Activated CD4-positive, CD25-positive, alpha-beta regulatory T cell treated with anti-CD3 and anti-CD28 coated beads, Interleukin-2, amount 50 U/mL, for 16 hours (primary cell): ENCODE measurements at places on chromosomes 16 and 17.
A peak's percentile ranks its signal among the peaks of the same experiment; 100 is the strongest.

GRCh38 chr16:69709456-69710084, 16.8 kb downstream of the NQO1 start:
- DNase-seq = no peak

- no peak for DNase-seq
These were observed 7.7 kb upstream of the SREBF1 start for GRCh38 chr17:17844500-17844899.

DNA sequence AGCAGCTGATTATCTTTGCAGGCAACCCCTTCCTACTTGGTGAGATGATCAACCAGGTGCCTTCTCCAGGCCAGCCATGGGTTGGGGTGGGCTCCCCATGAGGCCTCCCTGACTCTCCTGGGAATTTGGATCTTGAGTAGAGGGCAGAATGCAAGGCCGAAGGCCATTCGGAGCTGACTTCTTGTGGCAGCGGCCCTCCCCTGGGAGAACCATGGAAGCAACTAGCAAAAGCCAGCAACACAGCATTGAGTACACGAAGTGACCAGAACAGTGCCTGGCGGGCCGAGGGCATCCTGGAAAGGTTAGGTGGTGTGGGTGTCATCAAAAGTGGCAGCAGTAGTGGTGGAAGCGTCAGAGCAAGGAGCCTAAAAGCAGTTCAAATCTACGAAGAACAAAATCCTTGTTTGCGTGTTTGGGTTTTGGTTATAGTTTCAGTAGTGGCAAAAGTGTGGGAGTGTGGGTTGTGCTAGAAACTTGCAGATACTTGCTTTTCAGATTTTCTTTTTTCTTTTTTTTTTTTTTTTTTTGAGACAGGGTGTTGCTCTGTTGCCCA, 2.0 kb upstream of the ALDH3A1 start:
- no peak for DNase-seq

- no peak for DNase-seq
These were observed 644.1 kb downstream of the WWOX start for GRCh38 chr16:78743556-78743955.

DNA sequence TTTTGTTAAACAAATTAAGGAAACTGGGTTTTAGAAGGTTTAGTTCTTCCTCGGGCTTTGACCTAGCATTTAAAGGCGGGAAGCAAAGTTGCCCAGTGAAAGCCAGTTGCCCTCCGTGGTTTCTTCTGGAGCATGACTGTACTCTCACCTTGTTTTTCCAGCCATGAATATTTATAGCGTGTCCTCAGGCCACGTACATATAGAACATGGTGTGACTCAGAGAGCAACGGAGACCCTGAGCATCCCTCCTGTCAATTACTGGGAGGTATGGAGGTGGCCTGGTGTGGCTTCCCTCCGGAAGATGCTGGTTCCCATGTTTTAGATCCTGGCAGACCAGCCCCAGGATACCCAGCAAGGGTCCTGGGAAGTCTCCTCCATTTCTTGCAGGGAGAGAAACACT, 48.4 kb downstream of the AKAP1 start:
- DNase-seq = no peak

DNA sequence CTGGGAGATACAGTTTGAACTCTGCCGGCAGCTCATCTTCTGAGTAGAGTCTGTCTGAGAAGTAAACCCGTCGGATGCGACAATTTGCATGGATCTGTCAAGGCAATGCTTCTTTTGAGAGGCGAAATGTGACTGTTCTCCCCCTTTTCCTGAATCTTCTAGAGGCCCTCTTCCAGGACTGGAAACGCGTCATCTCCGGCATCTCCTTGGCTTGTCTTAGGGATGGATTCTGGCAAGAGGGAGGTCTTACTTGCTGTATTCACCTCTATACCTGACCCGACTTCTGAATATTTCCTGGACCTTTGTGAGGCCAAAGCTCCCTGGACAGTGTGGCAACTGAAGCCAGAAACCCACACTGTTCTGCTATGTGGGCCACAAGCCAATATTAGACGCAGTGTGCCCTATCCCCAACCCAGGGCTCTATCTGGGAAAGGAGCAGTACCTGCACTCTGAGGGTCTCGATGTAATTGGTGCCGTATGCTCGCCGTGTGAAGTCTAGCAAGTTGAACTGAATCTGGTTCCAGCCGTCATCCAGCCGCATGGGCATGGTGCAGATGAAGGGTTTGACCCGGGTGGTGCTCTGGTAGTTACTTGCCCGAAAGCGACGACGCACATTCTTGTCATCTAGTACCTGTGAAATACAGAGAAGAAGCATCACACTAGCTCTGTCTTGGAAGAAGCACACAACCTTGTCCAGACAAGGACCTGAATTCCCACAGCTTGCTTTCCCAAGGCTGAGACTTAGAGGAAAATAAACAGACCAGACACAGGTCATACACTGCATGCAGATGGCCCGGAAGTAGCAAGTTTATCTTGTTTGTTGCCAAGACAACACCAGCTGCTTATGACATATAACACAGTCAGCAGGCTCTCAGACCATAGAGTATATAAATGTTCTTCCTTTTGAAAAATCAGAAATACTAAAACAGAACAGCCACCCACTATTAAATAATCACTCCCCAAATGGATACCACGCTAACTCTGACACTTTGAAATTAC, 14.1 kb downstream of the CFAP20 start:
- no peak for DNase-seq

GRCh38 chr17:56812901-56813388, 20.8 kb downstream of the C17orf67 start:
- DNase-seq = no peak

- DNase-seq = no peak
These were observed 6.3 kb upstream of the TMEM114 start for GRCh38 chr16:8596581-8596980.

GRCh38 chr16:62391134-62391533, 354.9 kb upstream of the CDH8 start:
- DNase-seq = no peak

- no peak for DNase-seq
These were observed 25.4 kb downstream of the CRHR1 start for GRCh38 chr17:45809499-45809898.

DNA sequence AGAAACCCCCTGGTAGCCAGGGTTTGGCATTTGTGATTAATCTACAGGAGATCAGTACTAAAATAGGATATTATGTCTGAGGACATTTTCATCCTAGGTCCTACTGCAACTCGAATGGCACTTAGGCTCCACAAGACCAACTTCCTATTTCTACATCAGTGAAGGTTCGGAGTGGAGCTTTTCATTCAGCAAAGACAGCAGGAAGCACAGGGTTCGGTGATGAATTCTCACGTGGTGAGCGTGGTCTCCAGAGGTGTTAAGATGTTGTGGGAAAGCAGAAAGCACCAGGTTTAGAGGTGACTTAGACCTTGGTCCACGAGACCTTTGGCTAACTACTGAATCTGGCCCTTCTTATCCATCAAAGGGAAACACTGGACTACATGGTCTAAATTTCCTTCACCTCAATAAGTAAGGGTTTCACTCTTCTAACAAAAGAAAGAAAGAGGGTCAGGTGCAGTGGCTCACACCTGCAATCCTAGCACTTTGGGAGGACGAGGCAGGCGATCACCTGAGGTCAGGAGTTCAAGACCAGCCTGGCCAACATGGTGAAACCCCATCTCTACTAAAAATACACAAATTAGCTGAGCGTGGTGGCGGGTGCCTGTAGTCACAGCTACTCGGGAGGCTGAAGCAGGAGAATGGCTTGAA, 13.9 kb upstream of the HELZ start:
- DNase-seq = no peak

GRCh38 chr17:72193391-72194106, 72.7 kb downstream of the SOX9 start:
- DNase-seq = no peak

- DNase-seq = no peak
These were observed 317.2 kb upstream of the MYOCD start for GRCh38 chr17:12348476-12348875.

- no peak for DNase-seq
These were observed 15.9 kb upstream of the USP10 start for GRCh38 chr16:84683691-84684591.

DNA sequence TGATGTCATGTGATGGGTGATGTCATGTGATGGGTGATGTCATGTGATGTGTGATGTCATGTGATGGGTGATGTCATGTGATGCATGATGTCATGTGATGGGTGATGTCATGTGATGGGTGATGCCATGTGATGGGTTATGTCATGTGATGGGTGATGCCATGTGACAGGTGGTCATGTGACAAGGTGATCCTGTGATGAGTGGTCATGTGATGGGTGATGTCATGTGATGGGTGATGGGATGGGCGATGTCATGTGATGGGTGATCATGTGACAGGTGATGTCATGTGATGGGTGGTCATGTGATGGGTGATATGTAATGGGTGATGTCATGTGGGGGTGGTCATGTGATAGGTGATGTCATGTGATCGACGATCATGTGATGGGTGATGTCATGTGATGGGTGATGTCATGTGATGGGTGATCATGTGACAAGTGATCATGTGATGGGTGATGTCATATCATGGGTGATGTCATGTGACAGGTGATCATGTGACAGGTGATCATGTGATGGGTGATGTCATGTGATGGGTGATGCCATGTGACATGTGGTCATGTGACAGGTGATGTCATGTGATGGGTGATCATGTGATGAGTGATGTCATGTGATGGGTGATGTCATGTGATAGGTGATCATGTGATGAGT, 17.2 kb downstream of the CD300LB start:
- DNase-seq = peak; percentile 15

DNA sequence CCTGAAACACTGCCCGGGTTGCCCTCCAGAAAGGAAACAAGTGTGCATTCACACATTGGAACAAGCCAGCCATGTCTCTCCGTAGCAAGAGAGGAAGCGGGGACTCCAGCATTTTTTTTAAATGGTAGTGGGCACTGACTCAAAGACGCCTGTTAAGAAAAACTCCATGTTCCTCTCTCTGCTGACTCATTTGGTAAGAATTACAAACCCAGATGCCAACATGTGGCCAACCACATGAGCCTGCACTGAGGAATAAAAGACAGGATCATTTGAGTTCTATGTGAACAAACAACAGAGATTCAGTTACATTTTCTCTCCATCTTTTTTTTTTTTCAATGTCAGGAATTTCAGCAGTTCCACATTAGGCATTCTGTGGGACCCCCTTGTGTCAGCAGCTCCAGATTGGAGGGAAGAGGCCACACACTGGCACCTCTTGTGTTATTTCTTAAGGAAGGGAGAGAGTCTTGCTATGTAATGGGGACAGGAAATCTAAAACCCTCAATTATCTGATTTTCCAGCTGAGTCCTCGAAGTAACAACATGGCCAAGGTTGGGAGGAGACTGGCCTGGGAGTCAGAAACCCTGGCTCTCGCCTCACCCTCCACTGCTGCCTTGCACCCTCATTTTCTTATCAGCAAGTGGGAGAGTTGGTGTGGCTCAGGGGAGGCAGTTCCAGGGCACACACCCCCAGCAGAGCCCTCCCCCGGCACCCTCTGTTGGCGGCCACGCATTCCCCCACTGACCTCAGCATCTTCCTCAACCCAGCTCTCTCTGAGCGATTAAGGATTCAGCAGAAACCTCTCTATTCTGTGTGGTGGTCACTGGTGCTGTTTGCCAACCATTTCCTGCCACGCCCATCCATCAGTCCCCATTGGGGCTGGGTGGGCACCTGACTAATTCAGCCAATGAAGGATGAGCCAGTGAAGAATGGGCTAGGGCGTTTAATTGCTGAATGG, 173.0 kb downstream of the FOXL1 start:
- DNase-seq = no peak

DNA sequence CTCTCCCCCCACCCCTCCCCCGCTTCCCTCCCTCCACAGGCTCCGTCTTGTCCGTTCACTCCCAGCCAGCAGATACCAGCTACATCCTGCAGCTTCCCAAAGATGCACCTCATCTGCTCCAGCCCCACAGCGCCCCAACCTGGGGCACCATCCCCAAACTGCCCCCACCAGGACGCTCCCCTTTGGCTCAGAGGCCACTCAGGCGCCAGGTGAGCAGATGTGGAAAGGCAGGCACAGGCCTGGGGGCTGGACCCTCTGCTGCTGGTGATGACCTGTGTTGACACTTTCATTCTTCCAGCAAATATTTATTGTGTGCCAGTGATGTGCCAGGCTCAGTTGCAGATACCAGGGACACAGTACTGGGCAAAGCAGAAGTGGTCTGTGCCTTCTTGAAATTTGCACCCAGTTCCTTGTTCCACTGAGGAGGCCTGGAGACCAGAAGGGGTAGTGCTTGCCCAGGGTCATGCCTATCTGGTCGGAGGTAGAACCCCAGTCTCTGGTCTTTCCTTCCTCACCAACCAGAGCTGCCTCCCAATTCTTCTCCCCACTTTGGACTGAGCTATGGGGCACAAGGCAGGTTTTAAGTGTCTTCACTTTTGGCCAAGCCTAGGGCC, 10.3 kb upstream of the ABCC3 start:
- DNase-seq = no peak

- no peak for DNase-seq
These were observed 44.0 kb downstream of the MARVELD3 start for GRCh38 chr16:71669926-71670536.

GRCh38 chr17:1244606-1245012, 25.6 kb upstream of the BHLHA9 start:
- DNase-seq = no peak

DNA sequence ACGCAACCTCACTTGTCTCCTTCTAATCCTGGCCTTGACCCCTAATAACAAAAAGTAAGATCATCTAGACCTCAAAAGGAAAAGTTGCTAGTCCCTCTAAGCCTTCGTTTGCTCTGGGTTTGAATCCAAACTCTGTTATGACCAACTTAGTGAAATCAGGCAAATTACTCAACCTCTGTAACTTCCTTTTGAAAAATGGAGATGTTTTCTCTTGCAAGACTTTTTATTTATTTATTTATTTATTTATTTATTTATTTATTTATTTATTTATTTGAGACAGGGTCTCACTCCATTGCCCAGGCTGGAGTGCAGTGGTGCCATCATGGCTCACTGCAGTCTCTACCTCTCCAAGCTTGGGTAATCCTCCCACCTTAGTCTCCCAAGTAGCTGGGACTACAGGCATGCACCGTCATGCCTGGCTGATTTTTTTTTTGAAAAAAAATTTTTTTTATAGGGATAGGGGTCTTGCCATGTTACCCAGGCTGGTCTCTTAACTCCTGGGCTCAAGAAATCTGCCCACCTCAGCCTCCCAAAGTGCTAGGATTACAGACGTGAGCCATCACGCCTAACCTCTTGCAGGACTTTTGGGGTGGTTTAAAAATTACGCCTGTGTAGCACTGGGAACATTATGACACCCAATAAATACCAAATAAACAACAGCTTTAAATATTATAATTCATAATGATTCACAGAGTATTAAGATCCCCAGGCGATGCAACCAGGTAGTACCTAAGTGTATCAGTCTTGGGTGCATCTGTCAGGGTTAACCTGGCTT, 63.4 kb downstream of the PITPNC1 start:
- no peak for DNase-seq

GRCh38 chr16:30619202-30619601, 9.0 kb upstream of the ZNF689 start:
- DNase-seq = no peak
